ENCODE measurements at places on chromosomes 16 and 17. TPM values are rescaled to one million over a fixed set of nuclear protein-coding genes. Genes with fewer than 3 reads are reported as not detected.

The CLEC19A gene
- total RNA-seq: not detected

The NPIPA1 gene
- total RNA-seq: 46.8 TPM

The CPNE7 gene
- total RNA-seq: not detected

The MC1R gene
- 3.6 TPM for total RNA-seq

The OVCA2 gene
- total RNA-seq: 17.1 TPM

The KCNAB3 gene
- 1.6 TPM for total RNA-seq

The CETP gene
- 0.66 TPM for total RNA-seq

The CYGB gene
- total RNA-seq: 9.6 TPM

The DPEP3 gene
- total RNA-seq: not detected

The KCNJ16 gene
- total RNA-seq: 58.6 TPM

Measured in body of pancreas (tissue), 4 donors.